ENCODE measurements at places on chromosomes 16 and 17. TPM values are rescaled to one million over a fixed set of nuclear protein-coding genes. Genes with fewer than 3 reads are reported as not detected.

DNA sequence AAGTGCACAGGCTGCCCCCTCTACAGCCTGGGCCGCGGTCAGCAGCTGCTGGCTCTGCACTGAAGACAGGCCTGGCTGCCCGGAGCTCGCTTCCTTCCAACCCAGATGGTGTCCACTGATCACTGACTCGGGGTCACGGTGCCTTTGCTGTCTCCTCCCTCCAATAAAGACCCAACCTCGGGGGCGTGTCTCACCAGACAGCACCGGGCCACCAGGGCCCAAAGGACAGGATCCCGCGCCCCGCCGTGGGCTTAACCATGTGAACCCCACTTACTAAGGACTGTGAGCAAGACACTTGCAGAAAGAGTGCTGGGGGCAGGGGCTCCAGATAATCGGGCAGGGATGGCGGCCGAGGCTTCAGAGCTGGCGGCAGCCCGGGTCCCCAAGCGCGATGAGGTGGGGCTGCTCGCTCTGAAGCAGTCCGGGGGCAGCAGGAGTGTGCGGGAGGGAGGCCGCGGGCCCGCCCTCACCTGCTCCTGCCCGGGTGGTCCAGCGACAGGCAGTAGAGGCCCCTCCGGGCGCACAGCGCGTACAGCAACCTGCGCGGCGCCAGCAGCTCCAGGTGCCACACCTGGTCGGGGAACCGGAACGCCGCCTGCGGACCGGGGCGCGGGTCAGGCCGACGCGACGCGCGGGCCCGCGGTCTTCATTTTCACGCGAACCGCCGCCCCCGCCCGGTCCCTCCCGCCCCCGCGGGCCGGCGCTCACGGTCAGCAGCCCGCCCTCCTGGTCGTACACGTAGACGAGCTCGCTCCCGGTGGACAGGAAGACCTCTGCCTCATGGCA is 502 bp downstream of the FAAP100 start:
- peak; percentile 50 for DNase-seq

GRCh38 chr17:2412561-2413021 is 11.7 kb upstream of the MNT start:
- peak; percentile 37 for DNase-seq

Gene NPIPA5
- 9.9 TPM for total RNA-seq

- DNase-seq: peak; percentile 23
Measured at GRCh38 chr16:908526-909155, 62.1 kb downstream of the LMF1 start.

Gene SRP68
- 66.1 TPM for total RNA-seq

Gene RUNDC3A
- total RNA-seq: 0.45 TPM

GRCh38 chr16:86077243-86077940 is 178.4 kb downstream of the IRF8 start:
- DNase-seq: no peak

Gene CDRT15
- total RNA-seq: not detected

DNA sequence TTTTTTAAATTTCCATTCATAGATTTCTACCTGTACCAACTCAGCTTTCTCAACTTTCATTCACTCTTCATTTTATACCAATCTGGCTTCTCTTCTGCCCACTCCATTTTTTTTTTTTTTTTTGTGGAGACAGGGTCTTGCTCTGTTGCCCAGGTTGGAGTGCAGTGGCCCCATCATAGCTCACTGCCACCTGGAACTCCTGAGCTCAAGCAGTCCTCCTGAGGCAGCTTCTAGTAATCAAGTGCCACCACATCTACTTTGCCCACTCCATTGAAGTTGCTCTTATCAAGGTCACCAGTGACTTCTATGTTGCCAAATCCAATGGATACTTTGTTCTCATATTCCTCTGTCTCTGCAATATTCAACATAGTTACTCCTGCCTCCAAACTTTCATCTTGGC is 1.7 kb downstream of the SUPT6H start:
- no peak for DNase-seq

DNA sequence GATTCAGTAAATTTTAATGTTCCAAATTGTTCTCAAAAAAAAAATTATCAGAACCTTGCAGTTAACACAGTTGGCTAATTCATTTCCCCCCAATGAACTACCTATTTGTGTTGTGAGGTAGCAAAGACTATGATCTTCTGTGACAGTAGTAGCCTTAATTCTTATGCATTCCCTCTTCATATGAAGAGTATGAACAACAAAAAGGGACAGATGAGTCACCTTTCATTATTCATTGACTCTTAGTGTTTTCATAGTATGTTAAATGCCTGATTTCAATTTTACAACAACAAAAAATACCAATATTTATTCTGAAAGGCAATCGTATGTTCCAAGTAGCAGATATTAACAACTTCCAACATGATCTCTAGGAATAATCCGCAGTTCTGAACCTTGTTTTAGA is 3.6 kb upstream of the SLFN11 start:
- no peak for DNase-seq

All from left ventricle myocardium superior (tissue), 1 donor.